ENCODE measurements at places on chromosomes 2 and 18.

- no peak for DNase-seq
Observed at GRCh38 chr2:88829607-88830463, 138.4 kb downstream of the RPIA start.

DNA sequence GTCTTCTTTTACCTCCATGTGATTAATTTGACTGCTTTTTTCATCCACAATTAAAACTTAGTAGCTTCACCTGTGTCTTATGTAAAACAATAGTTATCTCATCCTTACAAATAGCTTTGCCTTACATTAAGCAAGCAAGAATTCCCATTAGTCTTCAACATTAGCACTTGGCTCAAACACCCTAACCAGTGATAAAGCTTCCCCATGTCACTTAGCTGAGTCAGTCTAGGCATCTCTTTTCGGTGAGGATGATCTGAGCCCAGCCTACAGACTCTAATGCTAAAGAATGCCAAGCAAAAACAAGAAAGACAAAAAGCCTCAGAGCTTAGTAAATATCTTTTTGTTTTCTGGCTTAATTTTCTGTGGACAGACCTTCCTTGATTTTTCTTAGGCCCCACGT is 26.1 kb downstream of the GAD1 start:
- peak; percentile 25 for DNase-seq

- DNase-seq = no peak
Observed at GRCh38 chr2:39483534-39483933, 46.4 kb upstream of the MAP4K3 start.

DNA sequence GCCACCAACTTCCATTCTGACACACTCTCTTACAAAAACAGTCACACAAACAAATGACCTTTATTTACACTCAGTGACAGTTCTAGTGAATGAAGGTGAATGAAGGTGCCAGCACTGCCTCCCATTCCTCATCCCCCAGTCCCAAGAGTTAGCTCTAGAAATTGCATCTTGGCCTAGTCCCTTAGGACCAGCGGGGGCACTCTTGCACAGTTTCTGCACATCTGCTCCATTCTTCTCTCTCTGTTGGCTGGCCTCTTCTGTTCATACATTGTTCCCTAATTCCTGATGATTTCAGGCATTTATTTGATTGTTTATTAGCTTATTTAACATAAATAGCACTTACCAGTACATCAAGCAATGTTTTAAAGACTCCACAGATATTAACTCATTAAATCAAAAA is 30.9 kb downstream of the GAREM1 start:
- no peak for DNase-seq

- DNase-seq = peak; percentile 36
Observed at GRCh38 chr2:20600756-20601325, 50.1 kb downstream of the HS1BP3 start.

DNA sequence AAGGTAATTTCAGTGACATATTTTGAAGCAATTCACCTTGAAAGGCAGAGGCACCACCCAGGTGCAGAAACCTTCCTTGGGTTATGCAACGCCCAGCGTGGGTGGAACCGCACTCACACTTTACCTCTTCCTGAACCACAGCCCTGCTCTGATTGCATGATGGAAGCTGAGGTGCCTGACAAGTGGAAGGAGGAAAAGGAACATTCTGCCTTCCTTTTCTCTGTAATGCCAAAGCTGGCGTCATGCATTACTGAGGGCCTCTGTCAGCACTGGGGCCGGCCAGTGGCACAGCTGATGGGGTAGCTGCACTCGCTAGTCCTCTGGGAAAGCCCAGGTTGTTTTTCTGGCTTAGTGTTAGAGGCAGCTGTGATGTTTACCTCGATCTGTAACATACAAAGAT is 266.5 kb downstream of the NEDD4L start:
- DNase-seq = peak; percentile 41

DNA sequence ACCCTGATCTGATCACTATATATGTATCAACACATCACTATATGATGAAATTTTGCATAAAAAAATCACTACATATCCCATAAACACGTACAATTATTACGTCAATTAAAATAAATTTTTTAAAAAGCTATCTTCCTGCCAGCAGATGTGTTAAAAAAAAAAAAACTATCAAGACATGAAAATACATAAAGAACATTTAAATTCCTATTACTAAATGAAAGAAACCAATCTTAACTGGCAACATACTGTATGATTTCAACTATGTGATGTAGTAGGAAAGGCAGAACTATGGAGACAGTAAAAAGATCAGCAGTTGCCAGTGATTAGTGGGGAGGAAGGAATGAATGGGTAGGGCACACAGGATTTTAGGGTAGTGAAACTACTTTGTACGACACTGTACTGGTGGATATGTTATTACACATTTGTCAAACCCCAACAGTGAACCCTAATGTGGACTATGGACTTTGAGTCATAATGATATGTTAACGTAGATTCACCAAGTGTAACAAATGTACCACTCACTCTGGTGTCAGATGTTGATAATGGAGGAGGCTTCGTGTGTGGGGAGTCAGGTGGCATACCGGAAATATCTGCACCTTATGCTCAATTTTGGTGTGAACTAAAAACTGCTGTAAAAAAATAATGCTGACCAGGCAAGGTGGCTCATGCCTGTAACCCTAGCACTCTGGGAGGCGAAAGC is 27.4 kb downstream of the USP34 start:
- no peak for DNase-seq

GRCh38 chr2:57437077-57437476 is 609.5 kb upstream of the VRK2 start:
- DNase-seq = no peak

DNA sequence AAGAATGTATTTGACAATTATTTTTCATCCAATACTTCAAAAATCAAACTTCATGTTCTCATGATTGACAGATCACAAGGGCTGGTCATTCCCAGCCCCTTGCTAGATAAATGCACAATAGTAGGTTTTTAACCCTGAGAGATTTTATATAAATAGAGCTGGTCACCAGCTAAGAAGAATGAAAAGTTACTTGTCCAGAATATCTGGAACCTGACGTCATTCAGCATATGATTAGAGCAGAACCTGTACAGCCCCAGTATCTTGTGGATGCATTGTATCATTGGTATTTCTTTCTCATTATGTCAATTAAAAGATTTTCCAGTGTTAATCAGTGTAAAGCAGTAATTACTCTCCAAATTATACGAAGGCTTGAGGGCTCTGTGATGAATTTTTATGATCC is 202.8 kb upstream of the RND3 start:
- no peak for DNase-seq

DNA sequence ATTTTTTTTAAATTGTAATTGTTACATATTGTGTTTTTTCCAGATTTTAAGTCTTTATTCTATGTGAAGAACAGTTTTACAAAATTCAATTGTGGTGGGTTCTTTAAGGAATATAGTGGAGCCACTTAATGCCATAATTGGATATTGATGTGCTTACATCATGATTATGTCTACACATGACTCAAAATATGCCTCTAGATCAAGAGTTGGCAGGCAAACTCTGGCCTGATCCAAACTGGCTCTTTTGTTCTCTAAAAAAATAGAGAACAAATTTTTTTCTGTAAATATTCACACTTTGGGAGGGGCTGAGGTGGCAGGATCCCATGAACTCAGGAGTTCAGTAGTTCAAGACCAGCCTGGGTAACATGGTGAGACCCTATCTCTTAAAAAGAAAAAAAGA is 8.3 kb downstream of the EHBP1 start:
- DNase-seq = peak; percentile 17

- peak; percentile 40 for DNase-seq
Observed at GRCh38 chr2:37005118-37005868, 39.0 kb upstream of the STRN start.

DNA sequence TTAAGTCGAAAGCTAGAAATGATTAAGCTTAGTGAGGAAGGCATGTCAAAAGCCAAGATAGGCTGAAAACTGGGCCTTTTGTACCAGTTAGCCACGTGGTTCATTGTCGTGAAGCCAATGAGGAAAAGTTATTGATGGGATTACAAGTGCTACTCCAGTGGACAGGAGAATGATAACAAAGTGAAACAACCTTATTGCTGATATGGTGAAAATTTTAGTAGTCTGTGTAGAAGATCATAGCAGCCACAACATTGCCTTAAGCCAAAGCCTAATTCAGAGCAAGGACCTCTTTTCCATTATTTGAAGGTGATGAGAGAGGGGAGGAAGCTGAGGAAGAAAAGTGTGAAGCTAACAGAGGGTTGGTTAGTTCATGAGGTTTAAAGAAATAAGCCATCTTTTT is 24.1 kb upstream of the RAMP1 start:
- DNase-seq = no peak

- DNase-seq = no peak
Observed at GRCh38 chr2:221372159-221372884, 199.8 kb downstream of the EPHA4 start.

DNA sequence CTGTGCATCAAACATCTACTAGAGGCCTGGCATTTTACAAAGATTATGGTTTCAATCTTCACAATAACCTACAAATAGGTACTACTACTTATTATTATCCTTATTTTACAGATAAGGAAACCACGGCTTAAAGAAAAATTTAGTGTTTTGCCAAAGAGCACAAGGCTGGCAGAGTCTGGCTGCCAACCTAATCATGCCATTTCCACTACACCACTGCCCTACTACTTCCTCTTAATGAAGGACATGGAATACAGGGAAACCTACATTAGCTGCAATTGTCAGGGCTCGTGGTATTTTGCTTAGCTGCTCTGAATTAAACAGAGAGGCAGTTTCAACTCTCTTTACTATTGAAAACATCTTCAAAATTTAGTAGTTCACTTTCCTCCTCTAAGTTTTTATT is 5.9 kb downstream of the MBOAT2 start:
- DNase-seq = no peak

DNA sequence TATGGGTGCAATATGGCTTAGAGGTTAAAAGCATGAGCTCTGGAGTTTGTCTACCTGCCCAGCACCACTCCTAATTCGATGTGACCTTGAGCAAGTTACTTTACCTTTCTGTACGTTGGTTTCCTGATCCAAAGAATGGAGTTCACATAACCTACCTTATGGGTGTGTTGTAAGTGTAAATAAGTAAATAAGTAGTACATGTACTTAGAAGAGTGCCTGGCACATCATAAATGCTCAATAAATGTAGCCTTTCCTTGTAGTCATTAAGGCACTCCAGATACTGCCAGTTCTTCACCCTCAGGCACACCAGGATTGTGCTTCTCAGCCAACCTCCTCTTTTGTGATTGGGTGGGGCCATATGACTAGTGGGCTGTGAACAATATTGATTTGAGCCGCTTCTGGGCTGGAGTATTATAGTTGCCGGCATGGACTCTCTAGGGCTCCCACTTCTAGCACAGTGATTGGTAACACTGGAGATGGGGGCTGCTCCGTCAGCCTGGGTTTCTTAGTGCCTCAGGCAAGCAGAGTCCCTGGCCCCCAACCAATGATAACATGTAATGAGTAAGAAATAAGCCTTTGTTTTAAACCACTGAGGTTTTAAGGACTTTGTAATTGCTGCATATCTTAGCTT is 101.7 kb upstream of the NOSTRIN start:
- DNase-seq = peak; percentile 53

GRCh38 chr2:23286758-23287704 is 97.9 kb upstream of the KLHL29 start:
- DNase-seq = peak; percentile 85

GRCh38 chr2:106038601-106039375 is 155.3 kb downstream of the UXS1 start:
- DNase-seq = no peak

GRCh38 chr2:47226132-47226922 is 71.2 kb upstream of the STPG4 start:
- DNase-seq = no peak

DNA sequence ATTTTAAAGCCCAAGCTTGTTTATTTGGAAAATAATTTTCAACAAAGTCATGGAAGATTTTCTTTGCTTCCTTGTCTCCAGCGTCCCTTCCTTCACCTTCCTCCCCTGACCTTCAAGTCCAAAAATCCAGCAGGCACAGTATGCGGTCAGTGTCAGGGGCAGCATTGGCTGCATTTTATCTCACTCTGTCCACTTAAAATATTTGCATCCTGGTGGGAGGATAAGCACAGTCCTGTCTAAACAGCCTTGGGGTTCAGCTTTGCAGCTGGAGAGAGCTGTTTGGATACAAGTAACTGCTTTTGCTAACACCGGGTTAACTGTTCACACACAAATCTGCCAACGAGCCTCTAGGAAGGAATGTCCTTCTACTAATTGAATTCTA is 318.1 kb downstream of the PDE11A start:
- DNase-seq = peak; percentile 3

DNA sequence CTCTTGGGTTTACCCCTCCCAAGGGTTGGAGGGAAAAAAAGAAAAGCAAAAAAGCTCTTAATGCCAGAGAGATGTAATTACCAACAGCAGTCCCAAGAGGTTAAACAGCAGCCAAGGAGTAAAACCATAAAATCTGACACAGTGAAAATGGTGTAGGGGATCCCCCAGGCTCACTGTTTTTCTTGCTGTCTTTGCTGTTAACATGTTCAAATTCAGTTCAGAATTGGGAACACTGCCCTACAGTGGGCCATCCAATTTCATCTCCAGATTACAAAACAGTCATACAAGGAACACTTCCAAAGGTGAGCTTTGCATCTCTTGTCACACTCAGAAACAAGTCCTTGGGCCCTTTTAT is 54.5 kb downstream of the PLEKHM3 start:
- no peak for DNase-seq

- DNase-seq = no peak
Observed at GRCh38 chr18:11150271-11150615, 874 bp upstream of the PIEZO2 start.

GRCh38 chr2:230234845-230235244 is 9.3 kb downstream of the SP140 start:
- peak; percentile 39 for DNase-seq

GRCh38 chr2:86492048-86492453 is 50.9 kb downstream of the KDM3A start:
- no peak for DNase-seq

GRCh38 chr2:9106338-9107167 is 100.1 kb upstream of the ASAP2 start:
- no peak for DNase-seq

- peak; percentile 98 for DNase-seq
Observed at GRCh38 chr2:39696101-39696553, 30.4 kb downstream of the TMEM178A start.

GRCh38 chr2:15936277-15937104 is 3.9 kb upstream of the MYCN start:
- no peak for DNase-seq

DNA sequence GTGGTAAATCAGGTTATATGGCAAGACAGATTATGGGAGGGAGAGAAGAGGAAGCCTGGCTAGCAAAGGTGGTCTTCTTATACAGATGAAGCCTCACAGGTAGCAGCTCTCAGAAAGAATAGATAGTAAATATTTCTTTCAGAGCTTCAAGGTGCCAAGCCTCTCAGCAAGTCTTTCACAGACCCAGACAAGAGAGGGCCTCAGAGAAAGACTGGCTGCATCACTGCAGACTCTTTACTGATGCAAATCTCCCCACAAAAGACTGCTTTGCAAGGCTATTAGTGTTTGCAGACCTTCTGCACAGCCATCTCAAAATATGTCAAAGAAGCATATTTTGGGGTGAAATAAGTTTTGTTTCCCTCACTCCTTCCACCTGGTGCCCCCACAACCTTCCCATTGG is 372.4 kb upstream of the RND3 start:
- no peak for DNase-seq

- peak; percentile 81 for DNase-seq
Observed at GRCh38 chr2:12051831-12052230, 305.4 kb downstream of the LPIN1 start.
